Stimulated activated CD8-positive, alpha-beta memory T cell treated with anti-CD3 and anti-CD28 coated beads, Interleukin-7, amount 100 ng/mL, for 4 hours (primary cell): ENCODE measurements at places on chromosomes 16 and 17.

- no peak for DNase-seq
Observed at GRCh38 chr17:75407655-75408352, 2.3 kb upstream of the GRB2 start.

- DNase-seq: no peak
Observed at GRCh38 chr17:21268596-21269188, 15.5 kb upstream of the NATD1 start.

- DNase-seq: no peak
Observed at GRCh38 chr17:79977708-79978547, 57.7 kb downstream of the TBC1D16 start.

DNA sequence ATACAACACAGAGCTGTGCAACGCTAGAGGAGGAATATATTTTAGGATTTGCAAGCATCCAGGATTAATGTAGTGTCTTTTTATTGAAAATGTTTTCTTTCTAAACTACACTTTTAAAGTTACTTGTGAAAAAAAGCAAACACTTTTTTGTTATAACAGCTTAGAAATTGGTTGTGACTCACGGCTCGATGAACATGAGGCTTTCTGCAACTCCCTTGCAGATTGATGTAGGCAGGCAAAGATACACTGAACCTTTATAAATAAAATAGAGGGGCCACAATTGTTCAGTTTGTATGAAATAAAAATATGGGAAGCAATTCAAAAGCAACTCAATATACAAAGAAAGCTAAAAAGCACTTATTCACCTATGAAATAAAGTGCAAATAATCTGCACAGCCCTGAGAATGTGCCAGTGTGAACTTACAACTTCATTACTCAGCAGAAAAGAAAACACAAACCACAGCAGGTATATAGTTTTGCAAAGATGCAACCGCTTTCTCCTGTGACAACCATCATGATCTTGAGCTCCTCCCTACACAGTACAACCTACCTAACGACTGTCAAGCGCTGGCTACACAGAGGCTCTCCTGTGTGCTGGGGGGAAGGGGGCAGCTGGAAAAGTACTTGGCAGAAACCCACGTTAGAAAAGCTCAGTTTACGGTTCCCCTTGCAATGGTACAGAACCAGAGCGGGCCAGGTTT is 948 bp downstream of the LUC7L start:
- no peak for DNase-seq

DNA sequence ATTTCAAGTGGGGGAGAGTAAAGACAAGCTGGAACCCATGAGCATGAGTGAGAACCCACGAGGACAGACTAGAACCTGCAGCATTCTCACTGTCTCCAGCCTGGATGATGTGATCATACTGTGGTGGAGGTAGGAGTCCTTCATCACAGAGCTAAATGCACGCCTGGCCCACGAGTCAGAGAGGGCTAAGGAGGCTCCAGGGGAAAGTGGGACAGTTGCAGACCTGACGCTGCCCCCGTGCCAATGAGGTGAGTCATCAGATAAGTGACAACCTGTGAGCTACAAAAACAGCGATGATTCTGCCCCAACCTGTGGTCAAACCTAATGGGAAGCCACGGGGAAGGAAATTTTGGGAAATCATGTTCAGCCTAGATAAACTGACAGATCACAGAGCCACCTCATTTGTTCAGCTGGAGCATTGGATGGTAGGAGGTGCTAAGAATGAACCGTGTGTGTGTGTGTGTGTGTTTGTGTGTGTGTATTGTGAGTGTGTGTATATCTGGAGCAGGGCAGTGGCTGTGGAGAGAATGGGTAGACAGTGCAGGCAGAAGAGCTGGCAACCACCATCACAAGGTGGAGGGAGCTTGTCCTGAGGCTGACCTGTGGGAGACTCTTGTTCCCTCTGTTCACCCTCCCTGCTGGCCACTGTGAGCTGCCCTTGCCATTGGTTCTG is 131.8 kb downstream of the UTP18 start:
- no peak for DNase-seq

DNA sequence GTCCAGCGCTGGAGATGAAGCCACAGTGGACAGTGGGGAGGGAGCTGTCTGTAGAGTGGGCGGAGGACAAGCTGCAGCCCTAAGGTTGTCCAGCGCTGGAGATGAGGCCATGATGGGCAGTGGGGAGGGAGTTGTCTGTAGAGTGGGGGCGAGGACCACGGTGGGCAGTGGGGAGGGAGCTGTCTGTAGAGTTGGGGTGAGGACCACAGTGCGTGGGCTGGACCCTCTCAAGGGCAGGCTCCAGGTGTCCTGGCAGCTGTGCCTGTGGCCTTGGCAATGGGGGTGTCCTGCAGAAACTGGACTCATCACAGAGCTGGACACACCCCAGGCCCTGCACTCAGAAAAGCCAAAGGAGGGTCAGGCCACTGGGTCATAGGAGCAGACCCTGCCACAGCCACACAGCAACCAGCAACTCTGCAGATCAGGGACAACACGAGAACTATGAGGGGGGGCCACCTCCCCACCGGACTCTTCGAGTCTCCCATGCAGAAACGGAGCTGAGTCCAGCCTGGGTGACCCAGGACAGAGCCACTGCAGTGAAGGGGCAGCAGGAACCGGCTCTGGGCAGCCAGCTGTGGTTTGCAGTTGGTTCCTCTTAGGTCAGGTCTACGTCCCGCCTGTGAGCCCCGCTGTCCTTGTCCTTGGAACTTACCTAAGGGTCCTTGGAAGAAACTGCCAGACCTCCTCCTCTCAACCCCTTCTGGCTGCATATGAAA is 33.4 kb upstream of the CBFA2T3 start:
- DNase-seq: no peak

DNA sequence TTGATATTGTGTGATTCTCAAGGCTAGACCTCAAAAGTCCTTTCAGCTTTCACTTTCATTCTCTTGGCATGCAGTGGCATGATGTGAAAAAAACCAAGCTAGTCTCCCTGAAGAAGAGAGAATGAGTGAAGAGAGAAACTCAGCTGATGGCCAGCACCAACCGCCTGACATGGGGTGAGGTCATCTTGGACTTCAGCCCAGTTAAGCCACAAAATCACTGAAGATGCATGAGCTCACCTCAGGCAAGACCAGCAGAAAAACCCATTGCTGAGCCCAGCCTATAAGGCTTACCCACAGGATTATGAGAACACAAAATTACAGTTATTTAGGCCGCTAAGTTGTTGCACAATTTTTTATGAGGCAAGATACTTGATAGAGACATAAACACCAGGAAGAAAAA is 496.5 kb downstream of the TOX3 start:
- DNase-seq: no peak
